Renal cortical epithelial cell (primary cell): ENCODE measurements at places on chromosomes 7 and 10. TPM values are rescaled to one million over a fixed set of nuclear protein-coding genes. Genes with fewer than 3 reads are reported as not detected.

The NPFFR1 gene
- under 0.01 TPM in 1 of 2 replicates, not detected in the other for total RNA-seq

The RASA4B gene
- 0.85 and 0.87 TPM in 2 replicates for total RNA-seq

The GFRA1 gene
- 112 and 135 TPM in 2 replicates for total RNA-seq

The CCT6A gene
- total RNA-seq = 184 and 264 TPM in 2 replicates

The ENTPD1 gene
- total RNA-seq = 0.20 and 0.52 TPM in 2 replicates

The IL2RA gene
- total RNA-seq = not detected in 2 replicates

The CTBP2 gene
- 89.4 and 109 TPM in 2 replicates for total RNA-seq

The PBLD gene
- 7.1 and 10.6 TPM in 2 replicates for total RNA-seq

The CFAP69 gene
- total RNA-seq = 0.87 and 10.3 TPM in 2 replicates

The ZNF488 gene
- 0.17 and 0.25 TPM in 2 replicates for total RNA-seq

The COBL gene
- 1.4 and 4.2 TPM in 2 replicates for total RNA-seq

The TMEM273 gene
- not detected in 2 replicates for total RNA-seq

The PRLHR gene
- total RNA-seq = not detected in 2 replicates

The BCL7B gene
- 21.7 and 23.4 TPM in 2 replicates for total RNA-seq

The EGR2 gene
- 0.17 and 0.40 TPM in 2 replicates for total RNA-seq

The HECTD2 gene
- 5.6 and 11.7 TPM in 2 replicates for total RNA-seq

The HTR5A gene
- total RNA-seq = not detected in 2 replicates

The CCDC201 gene
- total RNA-seq = not detected in 2 replicates

The CFAP58 gene
- 0.75 and 1.6 TPM in 2 replicates for total RNA-seq

The GPR141 gene
- total RNA-seq = not detected in 2 replicates

The CALCR gene
- total RNA-seq = 0.17 and 2.8 TPM in 2 replicates

The GAD2 gene
- total RNA-seq = not detected in 2 replicates

The ACBD7 gene
- total RNA-seq = 1.3 and 2.4 TPM in 2 replicates

The CRYGN gene
- not detected in 2 replicates for total RNA-seq

The GPC2 gene
- total RNA-seq = 1.6 and 2.3 TPM in 2 replicates

The GDF10 gene
- total RNA-seq = not detected in 2 replicates

The WEE2 gene
- under 0.01 TPM in 1 of 2 replicates, not detected in the other for total RNA-seq

The NKX1-2 gene
- not detected in 2 replicates for total RNA-seq

The EIF3B gene
- total RNA-seq = 239 and 257 TPM in 2 replicates

The FRMPD2 gene
- 0.35 and 1.9 TPM in 2 replicates for total RNA-seq

The FKBP9 gene
- total RNA-seq = 143 and 157 TPM in 2 replicates

The GIMAP4 gene
- 2.1 TPM in 1 of 2 replicates, not detected in the other for total RNA-seq

The SORCS1 gene
- under 0.01 TPM in 1 of 2 replicates, not detected in the other for total RNA-seq

The KLF14 gene
- total RNA-seq = 0.05 TPM in 1 of 2 replicates, not detected in the other

The OR6B1 gene
- total RNA-seq = not detected in 2 replicates

The DENND2A gene
- 13.5 and 67.9 TPM in 2 replicates for total RNA-seq

The ZNF518A gene
- 16.5 and 29.3 TPM in 2 replicates for total RNA-seq

The ASB15 gene
- not detected in 2 replicates for total RNA-seq

The SPDYE1 gene
- total RNA-seq = not detected in 2 replicates

The GSTO2 gene
- 8.5 and 8.9 TPM in 2 replicates for total RNA-seq

The IFIT1B gene
- not detected in 2 replicates for total RNA-seq

The HYAL4 gene
- total RNA-seq = not detected in 2 replicates

The SLC16A9 gene
- total RNA-seq = 1.0 and 1.1 TPM in 2 replicates

The TAS2R3 gene
- total RNA-seq = 2.3 TPM in 1 of 2 replicates, not detected in the other

The WNT2 gene
- total RNA-seq = 0.35 TPM in 1 of 2 replicates, not detected in the other

The LRMDA gene
- 8.7 and 11.7 TPM in 2 replicates for total RNA-seq

The MTG1 gene
- 35.8 and 46.6 TPM in 2 replicates for total RNA-seq

The AGMO gene
- total RNA-seq = 0.05 and 0.35 TPM in 2 replicates

The VAX1 gene
- total RNA-seq = not detected in 2 replicates

The SEC31B gene
- 0.17 and 3.5 TPM in 2 replicates for total RNA-seq

The GPR15LG gene
- total RNA-seq = 6.8 and 46.5 TPM in 2 replicates

The ELFN1 gene
- 0.15 TPM in 1 of 2 replicates, not detected in the other for total RNA-seq

The USP6NL gene
- 13.7 and 19.4 TPM in 2 replicates for total RNA-seq

The LOXL4 gene
- 20.1 and 24.3 TPM in 2 replicates for total RNA-seq

The PGAM2 gene
- total RNA-seq = 0.15 TPM in 1 of 2 replicates, not detected in the other

The OR2A12 gene
- not detected in 2 replicates for total RNA-seq
